SK-MEL-5 (cell line): ENCODE measurements at places on chromosomes 2 and 18. TPM values are rescaled to one million over a fixed set of nuclear protein-coding genes. Genes with fewer than 3 reads are reported as not detected.

Gene GALNT14
- 4.8 and 5.9 TPM in 2 replicates for total RNA-seq

Gene SP140
- not detected in 2 replicates for total RNA-seq

Gene PDE11A
- total RNA-seq, result 1.7 and 2.5 TPM in 2 replicates

Gene ME2
- total RNA-seq, result 85.6 and 87.8 TPM in 2 replicates

Gene SERPINB10
- 1.2 TPM in 1 of 2 replicates, not detected in the other for total RNA-seq

Gene ST8SIA5
- not detected in 2 replicates for total RNA-seq

Gene FLACC1
- total RNA-seq, result 0.85 and 2.4 TPM in 2 replicates

Gene CRYGC
- not detected in 2 replicates for total RNA-seq

Gene CLEC4F
- total RNA-seq, result not detected in 2 replicates

Gene DGKD
- 7.4 and 7.6 TPM in 2 replicates for total RNA-seq
